ENCODE measurements at places on chromosomes 1 and 21.

DNA sequence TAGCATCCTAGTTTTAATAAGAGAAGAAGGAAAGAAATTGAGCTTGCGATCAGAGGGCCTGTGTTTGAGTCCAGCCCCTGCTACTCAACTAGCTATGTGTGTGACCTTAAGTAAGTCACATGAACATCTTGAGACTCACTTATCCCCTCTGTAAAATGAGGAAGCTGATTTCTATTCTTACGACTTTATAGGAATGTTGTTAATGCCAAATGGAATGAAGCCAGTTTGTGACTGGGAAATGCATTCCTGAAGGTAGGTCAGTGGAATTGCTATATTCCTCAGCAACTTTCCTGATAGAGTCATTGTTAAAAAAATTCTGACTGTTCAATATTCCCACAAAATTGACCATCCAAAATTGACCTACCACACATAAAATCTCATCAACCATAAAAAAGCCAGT is 14.9 kb downstream of the FASLG start:
- DNase-seq: no peak

DNA sequence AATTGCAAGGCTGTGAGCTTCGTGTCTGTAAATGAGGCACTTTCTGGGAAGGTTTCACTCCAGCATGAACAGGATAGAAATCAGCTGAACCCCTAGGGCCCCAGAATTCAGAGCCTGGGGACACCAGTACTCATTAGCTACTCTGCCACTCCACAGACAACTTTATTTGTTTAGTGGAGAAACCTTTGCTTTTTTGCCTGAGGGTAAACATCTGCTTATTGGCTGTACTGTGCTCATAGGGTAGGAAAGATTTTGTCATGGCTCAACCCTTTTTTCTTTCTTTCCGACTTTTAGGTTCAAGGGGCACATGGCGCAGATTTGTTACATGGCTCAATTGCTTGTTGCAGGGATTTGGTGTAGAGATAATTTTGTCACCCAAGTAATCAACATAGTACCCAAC is 138.4 kb upstream of the BACE2 start:
- DNase-seq: no peak

DNA sequence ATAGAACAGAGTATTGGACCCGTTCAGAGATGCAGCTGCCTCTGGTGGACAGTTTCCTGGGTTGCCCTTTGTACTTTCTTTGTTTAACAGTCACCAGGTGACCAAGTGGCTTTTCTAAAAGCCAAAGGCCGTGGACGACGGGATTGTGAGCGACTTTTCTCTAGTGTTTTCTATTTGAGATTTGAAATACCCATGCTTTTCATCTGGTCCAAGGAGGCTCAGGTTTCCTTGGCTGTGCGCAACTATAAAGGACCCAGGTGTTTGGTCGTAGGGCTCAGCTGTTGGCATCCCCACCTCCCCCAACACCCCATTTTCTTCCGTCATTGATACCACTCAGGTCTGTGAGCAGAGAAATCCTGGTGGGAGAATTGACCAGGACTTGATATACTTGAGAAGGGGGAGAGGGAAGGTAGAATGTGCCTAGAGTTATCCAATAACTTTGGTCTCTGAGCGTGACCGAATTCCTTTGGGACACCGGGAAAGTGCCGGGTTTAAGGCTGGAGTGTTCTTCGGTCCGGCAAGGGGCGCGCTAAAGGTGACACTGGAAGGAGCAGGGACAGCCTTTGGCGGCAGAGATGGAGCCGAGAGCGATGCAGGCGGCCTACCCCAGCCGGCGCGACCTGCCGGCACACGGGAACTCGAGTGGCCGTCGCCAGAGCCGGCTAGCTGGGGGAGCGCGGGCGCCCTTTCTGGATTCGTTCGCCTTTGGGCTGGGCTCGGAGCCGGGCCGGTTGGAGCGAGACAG is 83.4 kb upstream of the BMP8A start:
- no peak for DNase-seq

GRCh38 chr1:94980582-94981574 is 54.0 kb upstream of the CNN3 start:
- DNase-seq: no peak

DNA sequence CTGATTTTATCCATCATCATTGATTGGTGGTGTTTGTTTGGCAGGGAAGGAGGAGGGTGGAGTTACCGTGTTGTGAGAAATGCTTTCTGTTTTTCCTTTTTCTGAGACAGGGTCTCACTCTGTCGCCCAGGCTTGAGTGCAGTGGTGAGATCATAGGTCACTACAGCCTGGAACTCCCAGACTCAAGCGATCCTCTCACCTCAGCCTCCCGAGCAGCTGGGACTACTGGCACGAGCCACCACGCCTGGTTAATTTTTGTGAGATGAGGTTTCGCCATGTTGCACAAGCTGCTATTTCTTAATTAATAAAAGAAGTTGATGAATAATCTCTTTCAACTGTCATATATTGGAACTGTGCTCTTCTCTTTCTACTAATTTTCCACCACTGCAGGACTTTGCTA is 44.3 kb downstream of the HUNK start:
- DNase-seq: no peak

- DNase-seq: no peak
Observed at GRCh38 chr1:232438476-232438875, 191.5 kb downstream of the SIPA1L2 start.

GRCh38 chr1:201346337-201346939 is 31.0 kb downstream of the TNNT2 start:
- DNase-seq: no peak

All from CD4-positive, alpha-beta T cell treated with Interleukin-10 for 1 hour (primary cell).